ENCODE measurements at places on chromosomes 5 and 9. TPM values are rescaled to one million over a fixed set of nuclear protein-coding genes. Genes with fewer than 3 reads are reported as not detected.

The SAXO1 gene
- total RNA-seq = 0.09 TPM

The FOXD4L3 gene
- 0.94 TPM for total RNA-seq

The GRXCR2 gene
- 0.05 TPM for total RNA-seq

The HRCT1 gene
- 0.14 TPM for total RNA-seq

The PCDHGA9 gene
- total RNA-seq = 0.66 TPM

The PGM5 gene
- total RNA-seq = 4.3 TPM

The CORO2A gene
- 5.1 TPM for total RNA-seq

The SVEP1 gene
- total RNA-seq = 1.2 TPM

The CCDC171 gene
- 13.9 TPM for total RNA-seq

The CBY3 gene
- total RNA-seq = 0.19 TPM

The NEUROG1 gene
- total RNA-seq = 0.14 TPM

The CCNO gene
- total RNA-seq = 0.14 TPM

The PCDHB13 gene
- total RNA-seq = 0.14 TPM

The OR13J1 gene
- total RNA-seq = not detected

The IFNA13 gene
- not detected for total RNA-seq

The CCIN gene
- total RNA-seq = 0.05 TPM

The DNAJB5 gene
- 4.1 TPM for total RNA-seq

The DRD1 gene
- 0.80 TPM for total RNA-seq

The PCDHGA7 gene
- total RNA-seq = 0.28 TPM

The C5orf58 gene
- not detected for total RNA-seq

The ARID3C gene
- total RNA-seq = 0.09 TPM

The LCN15 gene
- total RNA-seq = 0.05 TPM

The SLC1A1 gene
- total RNA-seq = 0.42 TPM
